Posterior vena cava (tissue), 2 donors: ENCODE measurements at places on chromosomes 16 and 17. TPM values are rescaled to one million over a fixed set of nuclear protein-coding genes. Genes with fewer than 3 reads are reported as not detected.
A peak's percentile ranks its signal among the peaks of the same experiment; 100 is the strongest.

The GJC1 gene
- 80.8 TPM for total RNA-seq

The OR3A3 gene
- total RNA-seq: not detected

The PPP1R27 gene
- total RNA-seq: not detected

The SULT1A4 gene
- 4.7 TPM for total RNA-seq

The CLEC18C gene
- not detected for total RNA-seq

The KRT38 gene
- total RNA-seq: not detected

- DNase-seq: no peak
These were observed 259.8 kb downstream of the CPPED1 start for GRCh38 chr16:12543700-12544476.

DNA sequence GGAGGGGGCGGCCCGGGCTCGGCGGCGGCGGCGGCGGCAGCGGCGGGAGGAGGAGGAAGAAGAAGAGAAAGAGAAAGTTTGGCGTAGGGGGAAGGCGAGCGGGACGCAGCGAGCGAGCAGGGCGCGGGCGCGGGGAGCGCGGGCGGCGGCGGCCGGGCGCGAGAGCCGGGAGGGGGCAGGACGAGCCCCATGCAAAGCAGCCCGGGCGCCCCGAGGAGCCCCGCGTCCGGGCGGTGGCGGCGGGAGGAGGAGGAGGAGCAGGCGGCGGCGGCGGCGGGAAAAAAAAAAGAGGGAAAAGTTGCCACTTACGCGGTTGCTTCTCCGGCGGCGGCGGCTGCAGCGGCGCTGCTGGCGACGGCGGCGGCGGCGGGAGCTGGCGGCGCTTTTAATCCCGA lies 10.3 kb upstream of the ZFHX3 start:
- peak; percentile 85 for DNase-seq

- no peak for DNase-seq
These were observed at the start of gene KRT23 for GRCh38 chr17:40937384-40937819. KRT23 (minus strand) TSS chr17:40937646; CDS start chr17:40936603, 1,043 bp downstream.

GRCh38 chr16:17166095-17166494 lies 304.7 kb downstream of the XYLT1 start:
- no peak for DNase-seq

- no peak for DNase-seq
These were observed 50.6 kb downstream of the PLD6 start for GRCh38 chr17:17155568-17155967.

- DNase-seq: no peak
These were observed 352.7 kb downstream of the CA10 start for GRCh38 chr17:51805765-51806164.

DNA sequence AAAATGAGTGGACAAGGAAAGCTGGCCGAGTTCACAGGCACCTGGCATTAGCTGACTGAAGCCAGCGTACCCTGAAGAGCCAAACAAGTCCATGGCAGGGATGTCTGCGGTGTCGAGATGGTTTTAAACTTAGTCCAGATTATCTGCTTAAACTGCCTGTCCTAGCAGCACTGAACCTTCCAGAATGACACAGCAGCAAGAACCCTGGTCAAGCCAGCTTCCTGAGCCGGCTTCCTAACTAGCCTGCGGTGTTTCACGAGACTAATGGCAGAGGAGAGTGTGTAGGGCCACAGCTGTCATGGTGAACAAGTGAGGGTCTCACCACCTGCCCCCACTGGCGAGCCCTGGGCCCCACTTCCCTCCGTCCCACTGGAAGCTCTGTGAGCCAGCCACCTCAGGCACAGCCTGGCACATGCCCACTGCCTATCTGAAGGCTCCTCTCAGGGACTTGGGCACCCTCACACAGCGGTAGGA lies 28.8 kb upstream of the MTSS2 start:
- no peak for DNase-seq

DNA sequence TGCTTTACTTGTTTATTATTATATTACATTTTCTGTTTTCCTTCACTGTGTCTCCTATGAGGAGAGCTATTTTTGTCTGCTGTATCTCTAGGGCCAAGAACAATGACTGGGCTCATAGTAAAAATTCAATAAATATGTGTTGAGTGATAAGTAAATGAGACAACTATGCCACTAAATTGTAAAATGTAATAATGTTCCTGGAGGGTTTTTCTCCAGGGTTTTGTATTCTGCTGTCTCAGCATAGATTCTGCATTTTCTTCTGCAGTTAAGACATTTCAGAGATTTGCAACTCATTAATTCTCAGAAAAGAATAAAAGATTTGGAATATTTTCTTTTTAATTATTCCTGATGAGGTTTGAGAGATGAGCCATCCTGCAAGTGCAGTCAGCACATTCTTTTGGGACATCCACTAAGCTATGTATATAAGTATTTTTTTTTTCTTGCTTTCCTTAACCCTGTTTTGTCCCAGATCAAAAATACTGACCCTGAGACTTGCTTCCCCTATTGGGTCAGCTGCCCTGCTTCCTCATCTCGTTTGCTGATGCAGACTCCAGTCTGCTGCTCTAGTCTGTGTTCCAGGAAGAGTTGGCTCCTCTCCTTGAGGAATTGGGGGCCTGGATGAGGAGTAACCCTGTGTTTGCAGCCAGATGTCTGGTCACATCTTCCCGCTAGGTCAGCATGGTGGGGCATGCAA lies 122.9 kb downstream of the ABCA8 start:
- DNase-seq: peak; percentile 66

GRCh38 chr17:7440113-7440833 lies 961 bp downstream of the FGF11 start:
- DNase-seq: no peak

- DNase-seq: no peak
These were observed 29.1 kb downstream of the DUSP14 start for GRCh38 chr17:37518826-37519225.

DNA sequence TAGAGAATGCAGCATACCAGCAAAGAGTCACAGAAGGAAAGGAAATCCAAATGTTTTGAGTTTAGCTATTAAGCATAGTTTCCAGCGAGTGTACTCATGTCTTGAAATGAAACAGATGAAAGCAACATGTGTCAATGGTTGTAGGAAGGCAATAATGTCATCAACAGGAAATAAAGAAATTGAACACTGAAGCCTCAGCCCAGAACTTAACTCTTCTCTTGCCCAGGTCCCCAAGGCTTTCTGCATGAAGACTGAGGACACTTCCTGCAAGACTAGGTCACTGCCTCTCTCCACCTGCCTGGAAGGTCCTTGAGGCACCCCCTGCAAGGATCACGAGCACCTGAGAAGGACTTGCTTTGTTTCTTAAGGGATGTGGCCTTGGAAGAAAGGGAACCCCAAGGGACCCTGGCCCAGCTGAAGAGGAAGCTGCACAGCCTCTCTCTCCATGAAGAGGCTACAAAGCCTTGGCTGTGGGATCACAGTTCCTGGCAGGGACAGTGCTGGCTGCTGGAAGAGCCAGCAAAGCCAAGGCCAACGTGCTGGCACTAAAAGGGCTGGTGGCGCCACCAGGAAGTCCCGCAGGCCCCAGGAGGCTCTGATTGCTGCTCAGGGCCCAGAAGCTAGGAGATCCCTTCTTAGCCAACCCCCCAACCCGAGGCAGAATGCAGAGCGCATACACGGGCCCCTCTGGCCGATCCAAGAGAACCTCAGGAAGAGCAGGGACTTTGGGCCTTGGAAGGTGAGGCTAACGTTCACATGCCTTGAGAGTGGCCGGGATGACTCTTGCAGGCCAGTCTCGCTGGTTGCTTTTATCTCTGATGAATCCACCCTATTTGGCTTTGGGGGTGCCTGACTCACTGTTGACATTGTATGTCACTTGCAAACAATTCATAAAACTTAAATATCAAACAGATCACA lies 23.4 kb upstream of the AXIN2 start:
- no peak for DNase-seq

GRCh38 chr16:58821886-58822285 lies 87.8 kb upstream of the GOT2 start:
- no peak for DNase-seq
